A549 treated with Hydrocortisone at 1 μM for 4 hours (cell line): ENCODE measurements at places on chromosomes 2 and 18. TPM values are rescaled to one million over a fixed set of nuclear protein-coding genes. Genes with fewer than 3 reads are reported as not detected.

Gene TCF7L1
- 8.5 to 11.5 TPM (median 10.2 TPM) in 5 replicates for total RNA-seq

Gene ONECUT2
- total RNA-seq = 0.26 to 0.51 TPM (median 0.35 TPM) in 5 replicates

Gene DNAH7
- total RNA-seq = 0.82 to 1.2 TPM (median 1.0 TPM) in 5 replicates

Gene UPP2
- not detected in 5 replicates for total RNA-seq

Gene DSC3
- 1.1 to 2.1 TPM (median 1.3 TPM) in 5 replicates for total RNA-seq

Gene CCDC148
- 0.30 to 0.45 TPM (median 0.33 TPM) in 5 replicates for total RNA-seq

Gene ACOXL
- not detected in 5 replicates for total RNA-seq

Gene WDFY1
- total RNA-seq = 29.0 to 41.9 TPM (median 35.9 TPM) in 5 replicates

Gene POTEC
- total RNA-seq = not detected in 5 replicates

Gene POMC
- total RNA-seq = not detected in 5 replicates

Gene IL1A
- total RNA-seq = 0.17 to 0.24 TPM (median 0.23 TPM) in 5 replicates

Gene CRYBA2
- not detected in 5 replicates for total RNA-seq

Gene TBR1
- total RNA-seq = 0.03 to 0.07 TPM (median 0.04 TPM) in 4 of 5 replicates, not detected in the other

Gene CHN1
- 16.4 to 19.9 TPM (median 17.3 TPM) in 5 replicates for total RNA-seq

Gene DES
- total RNA-seq = 0.23 to 0.93 TPM (median 0.51 TPM) in 5 replicates

Gene ADD2
- 18.8 to 28.6 TPM (median 25.3 TPM) in 5 replicates for total RNA-seq

Gene LGALSL
- 11.1 to 13.9 TPM (median 12.3 TPM) in 5 replicates for total RNA-seq

Gene MAPK4
- 0.13 to 0.28 TPM (median 0.18 TPM) in 5 replicates for total RNA-seq

Gene TMEM37
- total RNA-seq = 1.5 to 2.5 TPM (median 1.8 TPM) in 5 replicates

Gene CDH19
- 0.38 to 1.3 TPM (median 0.83 TPM) in 5 replicates for total RNA-seq
